ENCODE measurements at places on chromosomes 2 and 18.
A peak's percentile ranks its signal among the peaks of the same experiment; 100 is the strongest.

DNA sequence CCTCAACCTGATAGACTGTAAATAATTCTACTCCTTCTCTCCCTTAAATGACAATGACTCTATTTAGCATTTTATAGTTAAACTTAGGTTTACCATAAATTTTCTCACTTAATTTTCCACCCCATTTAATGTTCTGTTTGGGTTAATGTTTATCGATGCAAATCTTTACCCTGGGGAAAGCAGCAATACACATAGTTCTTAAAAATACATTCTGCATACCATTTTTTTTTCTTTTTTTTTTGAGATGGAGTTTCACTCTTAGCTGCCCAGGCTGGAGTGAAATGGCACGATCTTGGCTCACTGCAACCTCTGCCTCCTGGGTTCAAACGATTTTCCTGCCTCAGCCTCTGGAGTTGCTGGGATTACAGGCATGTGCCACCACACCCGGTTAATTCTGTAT, 14.0 kb downstream of the STAM2 start:
- DNase-seq = no peak

DNA sequence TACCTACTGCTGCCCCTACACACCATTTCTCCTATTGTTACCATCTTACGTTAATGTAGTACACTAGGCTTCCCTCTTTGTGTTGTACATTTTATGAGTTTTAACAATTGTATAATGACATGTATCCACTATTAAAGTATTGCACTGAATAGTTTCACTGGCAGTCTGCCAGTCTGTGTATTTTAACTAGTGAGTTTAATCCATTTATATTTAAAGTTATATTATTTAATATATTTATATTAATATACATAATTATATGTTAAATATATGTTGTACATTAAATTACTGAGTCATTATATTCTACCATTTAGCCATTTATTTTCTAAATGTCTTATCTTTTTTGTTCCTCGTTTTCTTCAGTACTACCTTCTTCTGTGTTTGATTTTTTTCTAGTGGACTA, 44.8 kb upstream of the PHLPP1 start:
- no peak for DNase-seq

- no peak for DNase-seq
Measured at GRCh38 chr2:135800513-135801460, 36.2 kb downstream of the LCT start.

DNA sequence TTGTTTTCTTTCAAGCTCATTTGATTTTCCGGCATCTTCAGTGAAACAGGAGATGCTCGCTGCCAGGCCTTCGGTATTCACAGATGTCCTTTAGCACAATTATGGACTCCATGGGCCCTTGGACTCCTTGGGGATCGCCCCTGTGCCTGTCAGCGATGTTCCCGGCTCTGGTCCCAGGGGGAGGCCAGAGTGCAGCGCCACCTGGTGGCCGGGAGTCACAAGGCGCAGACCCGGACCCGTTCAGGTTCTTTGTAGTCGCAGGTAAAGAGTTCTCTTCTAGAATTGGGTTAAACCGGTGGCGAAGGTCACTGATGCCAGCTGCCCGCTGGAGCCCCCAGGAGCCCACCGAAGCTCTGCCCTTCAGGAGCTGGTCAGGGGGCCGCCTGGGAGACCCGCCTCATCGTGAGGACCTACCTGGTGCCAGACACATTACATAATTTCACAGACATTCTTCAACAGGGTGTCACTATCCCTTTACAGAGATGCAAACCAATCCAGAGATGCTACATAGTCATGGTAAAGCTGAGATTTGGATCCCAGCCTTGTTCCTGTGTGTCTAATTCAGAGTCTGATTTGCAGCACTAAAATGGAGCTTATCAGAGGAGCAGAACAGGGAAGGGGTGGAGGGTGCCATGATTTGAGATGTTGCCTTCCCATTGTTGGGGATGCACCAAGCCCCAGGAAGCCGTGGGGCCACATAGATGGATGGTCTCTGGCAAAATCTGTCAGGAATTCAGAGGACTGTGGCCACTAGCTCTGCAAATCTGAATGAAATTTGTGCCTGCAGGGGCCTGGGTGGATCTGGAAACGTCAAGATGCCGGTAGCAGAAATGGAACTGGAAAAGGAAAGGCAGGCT, 6.0 kb upstream of the INPP5D start:
- DNase-seq = peak; percentile 19

- DNase-seq = no peak
Measured at GRCh38 chr2:241154915-241155314, 4.6 kb downstream of the PPP1R7 start.

- DNase-seq = no peak
Measured at GRCh38 chr2:186307871-186308270, 178.2 kb upstream of the ZC3H15 start.

- DNase-seq = no peak
Measured at GRCh38 chr2:233059797-233060500, at the start of gene INPP5D. TSS of gene INPP5D (plus strand) at chr2:233060342. CDS start at chr2:233060479, 137 bp downstream.

- no peak for DNase-seq
Measured at GRCh38 chr18:24402209-24402785, 4.7 kb upstream of the OSBPL1A start.

- DNase-seq = no peak
Measured at GRCh38 chr2:239805043-239805329, 220.2 kb downstream of the NDUFA10 start.

- DNase-seq = no peak
Measured at GRCh38 chr18:75161256-75162028, 47.5 kb downstream of the PTGR3 start.

DNA sequence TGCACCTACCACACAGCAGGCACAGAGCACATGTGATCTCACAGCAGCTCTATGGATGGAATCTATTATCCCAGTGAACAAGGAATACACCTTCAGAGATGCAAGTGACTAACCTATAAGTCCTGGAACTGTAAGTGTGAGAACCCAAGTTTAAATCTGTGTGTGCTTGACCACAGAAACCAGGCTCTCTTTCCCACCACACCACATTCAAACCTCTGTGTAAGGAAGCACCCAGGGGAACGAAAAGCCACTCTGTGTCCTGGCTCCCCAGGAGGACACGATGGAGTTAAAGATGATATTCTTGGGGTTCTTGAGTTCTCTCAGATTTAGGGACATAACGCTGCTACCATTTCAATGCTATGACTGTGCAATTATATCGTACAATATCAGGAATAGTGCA, 38.9 kb downstream of the TTR start:
- DNase-seq = no peak

DNA sequence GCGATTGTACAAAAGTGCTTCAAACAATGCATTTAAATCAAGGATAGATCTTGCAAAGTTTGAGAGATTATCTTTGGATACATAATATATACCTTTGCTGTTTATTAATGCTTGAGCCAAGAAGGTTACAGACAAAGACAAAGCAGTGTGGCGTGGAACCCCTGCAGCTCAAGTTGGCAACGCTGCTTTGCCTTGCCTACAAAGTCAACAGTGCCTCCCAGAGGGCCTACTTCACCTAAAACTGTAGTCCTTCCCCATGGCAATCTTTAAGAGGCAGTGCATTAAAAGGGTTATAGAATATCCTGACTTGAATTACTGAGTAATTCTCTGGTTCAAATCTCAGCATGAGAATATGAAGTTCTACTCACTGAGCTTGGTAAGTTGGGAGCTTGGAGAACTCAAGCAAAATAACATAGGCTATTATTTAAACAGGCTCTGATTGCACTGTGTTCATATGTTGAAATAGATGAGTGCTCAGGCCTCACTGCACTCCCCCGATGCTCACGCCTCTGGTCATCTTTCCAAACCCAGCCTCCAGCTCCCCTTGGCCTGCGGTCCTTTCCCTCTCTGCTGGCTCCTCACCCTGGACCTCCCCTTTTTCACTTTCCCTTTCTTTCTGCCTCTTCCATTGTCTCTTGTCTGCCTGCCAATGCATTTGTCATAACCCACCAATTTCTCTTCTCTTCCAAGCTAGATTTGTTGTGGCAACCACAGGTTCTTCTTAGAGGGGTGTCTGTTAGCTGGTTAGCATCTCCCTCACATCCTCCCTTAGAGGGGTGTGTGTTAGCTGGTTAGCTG, 96.5 kb downstream of the MYT1L start:
- no peak for DNase-seq

GRCh38 chr2:120218181-120218580, 5.0 kb downstream of the TMEM185B start:
- DNase-seq = no peak

DNA sequence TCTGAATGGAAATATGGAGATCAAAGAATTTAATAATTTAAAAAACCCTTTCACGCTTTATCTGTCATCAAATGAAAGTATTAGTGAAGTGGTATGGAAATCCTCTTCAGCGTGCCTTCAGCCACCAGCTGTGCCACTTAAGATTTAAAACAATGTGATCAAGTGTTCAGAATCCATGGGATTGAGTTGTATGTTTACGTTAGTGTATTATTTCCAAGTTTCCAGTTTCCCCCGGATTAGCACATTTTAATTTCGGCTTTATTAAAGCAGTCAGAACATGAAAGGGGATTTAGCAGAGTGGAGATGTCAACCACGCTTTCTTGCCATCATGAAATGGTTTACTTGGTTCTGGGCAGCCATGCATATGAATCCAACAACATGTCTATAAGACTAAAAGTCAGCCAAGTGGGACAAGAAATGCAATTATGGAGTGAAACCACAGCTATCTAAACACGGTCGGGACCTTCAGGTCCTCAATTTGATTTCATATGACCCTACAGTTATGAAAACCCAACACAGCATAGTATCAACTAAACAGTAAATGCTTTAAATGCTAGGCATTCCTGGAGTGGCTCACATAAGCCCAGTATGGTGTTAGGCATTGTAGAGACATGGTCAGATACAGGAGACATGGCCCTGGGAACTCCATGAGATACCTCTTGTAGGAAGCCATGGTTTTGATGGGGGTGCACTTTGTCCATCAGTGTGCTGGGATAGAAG, 224.9 kb upstream of the EPAS1 start:
- peak; percentile 84 for DNase-seq

DNA sequence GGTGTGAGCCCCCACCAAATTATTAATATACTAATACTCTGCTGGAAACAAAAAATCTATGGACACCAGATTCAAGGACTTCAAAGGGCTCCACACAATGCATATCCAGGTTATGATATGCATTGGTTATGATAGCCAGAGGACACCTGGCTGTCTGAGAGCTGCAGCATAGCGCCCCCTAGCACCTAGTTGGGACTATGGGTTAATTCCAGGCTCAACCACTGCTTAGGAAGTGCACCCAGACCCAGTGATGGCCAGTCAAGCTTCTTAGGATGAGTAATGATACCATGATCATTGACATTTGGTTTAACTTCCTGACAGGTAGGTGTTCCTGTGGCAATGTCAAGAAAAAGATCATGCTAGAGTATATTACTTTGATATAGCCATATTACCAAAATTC, 3.8 kb upstream of the FRZB start:
- DNase-seq = no peak

GRCh38 chr2:42359965-42360483, 993 bp downstream of the COX7A2L start:
- no peak for DNase-seq

GRCh38 chr2:153373510-153374279, 104.9 kb downstream of the RPRM start:
- DNase-seq = no peak

GRCh38 chr2:51807229-51807628, 775.3 kb upstream of the NRXN1 start:
- no peak for DNase-seq

DNA sequence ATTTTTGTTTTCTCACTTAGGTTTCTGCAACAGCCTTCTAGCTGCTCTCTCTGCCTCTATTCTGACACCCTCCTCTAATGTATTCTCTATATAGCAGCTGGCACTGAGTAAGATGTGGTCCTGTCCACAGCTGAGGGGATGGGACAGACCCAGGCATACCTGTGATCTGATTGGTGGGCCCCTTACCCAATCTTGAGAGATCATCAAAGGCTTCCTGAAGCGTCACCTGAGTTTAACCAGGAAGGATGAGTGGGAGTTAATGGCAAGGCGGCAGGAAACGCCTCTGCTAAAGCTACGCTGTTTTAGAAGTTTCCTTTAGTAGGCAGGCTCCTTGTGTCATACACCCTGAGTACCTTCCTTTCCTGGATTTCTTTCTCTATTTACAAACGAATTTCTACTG, 5.7 kb upstream of the TET3 start:
- no peak for DNase-seq

- no peak for DNase-seq
Measured at GRCh38 chr2:219718066-219718465, 90.6 kb downstream of the SLC4A3 start.

DNA sequence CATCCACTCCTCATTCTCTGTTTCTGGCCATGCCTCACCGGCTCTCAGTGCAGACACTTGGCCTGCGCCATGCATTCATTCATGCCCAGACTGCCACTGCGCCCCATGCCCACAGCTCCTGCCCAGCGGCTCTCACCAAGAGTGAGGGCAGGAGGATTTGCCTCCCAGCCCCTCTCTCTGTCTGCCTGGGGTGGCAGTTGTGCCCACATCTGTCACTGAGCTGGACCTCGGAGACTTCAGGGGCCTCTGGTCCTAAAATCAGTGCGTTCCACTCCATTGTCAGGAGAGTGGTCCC, 75.1 kb downstream of the CIB4 start:
- no peak for DNase-seq

- DNase-seq = no peak
Measured at GRCh38 chr2:236993286-236993685, 92.4 kb upstream of the COPS8 start.

DNA sequence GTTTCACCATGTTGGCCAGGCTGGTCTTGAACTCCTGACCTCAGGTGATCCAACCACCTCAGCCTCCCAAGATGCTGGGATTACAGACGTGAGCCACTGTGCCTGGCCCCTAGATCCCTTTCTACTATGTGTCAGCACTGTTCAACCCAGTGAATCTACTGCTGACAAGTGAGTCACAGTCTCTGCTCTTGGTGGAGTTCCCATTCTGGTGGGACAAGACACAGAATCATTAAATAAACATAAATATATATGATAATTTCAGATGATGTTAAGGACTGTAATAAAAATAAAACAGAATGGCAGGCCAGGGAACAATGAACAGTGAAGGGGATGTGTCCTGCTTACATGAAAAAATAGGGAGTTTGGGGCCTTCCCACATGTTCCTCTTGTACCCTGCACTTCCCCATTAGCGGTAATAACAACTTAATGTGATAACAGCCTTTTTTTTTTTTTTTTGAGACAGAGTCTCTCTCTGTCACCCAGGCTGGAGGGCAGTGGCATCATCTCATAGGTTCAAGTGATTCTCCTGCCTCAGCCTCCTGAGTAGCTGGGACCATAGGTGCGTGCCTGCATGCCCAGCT, 112.2 kb downstream of the CPO start:
- DNase-seq = no peak

GRCh38 chr2:161033059-161033660, 127.1 kb upstream of the TANK start:
- no peak for DNase-seq

GRCh38 chr2:138550670-138551287, 49.2 kb downstream of the SPOPL start:
- no peak for DNase-seq

- no peak for DNase-seq
Measured at GRCh38 chr2:102109016-102109415, 33.5 kb upstream of the IL1R1 start.

- no peak for DNase-seq
Measured at GRCh38 chr2:14189929-14190328, 442.6 kb upstream of the LRATD1 start.

- DNase-seq = no peak
Measured at GRCh38 chr2:174015428-174015827, 50.3 kb upstream of the SP3 start.

- DNase-seq = no peak
Measured at GRCh38 chr2:145277922-145278321, 758.0 kb upstream of the ZEB2 start.

GRCh38 chr18:26383454-26384270, 157.4 kb downstream of the TAF4B start:
- DNase-seq = peak; percentile 23

All from Caki2 (cell line).